ENCODE measurements at places on chromosomes 11 and 22.

GRCh38 chr22:39150848-39151215, 1.6 kb downstream of the CBX7 start:
- no peak for DNase-seq

- DNase-seq = peak; percentile 82
These were observed 22.4 kb upstream of the MYH9 start for GRCh38 chr22:36409911-36410756.

DNA sequence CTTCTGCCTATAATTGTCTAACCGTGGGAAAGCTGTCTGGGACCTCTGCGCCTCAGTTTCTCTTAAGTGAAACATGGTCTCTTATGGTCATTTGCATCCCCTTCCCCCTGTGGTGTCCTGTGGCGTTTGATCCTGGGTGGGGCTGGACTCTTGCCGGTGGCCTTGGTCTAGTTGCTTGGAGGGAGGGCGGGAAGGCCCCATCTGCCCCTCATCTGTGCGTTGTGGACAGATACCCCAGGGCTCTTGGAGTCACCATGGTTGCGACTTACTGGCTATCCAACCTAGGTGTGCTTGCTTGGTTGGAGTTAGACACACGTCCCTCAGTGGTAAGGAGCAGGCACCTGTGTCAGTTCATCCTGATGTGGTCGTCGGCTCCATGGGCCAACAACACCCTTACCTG, 15.2 kb downstream of the SHANK3 start:
- no peak for DNase-seq

GRCh38 chr11:42311514-42311913, 852.1 kb upstream of the LRRC4C start:
- DNase-seq = no peak

DNA sequence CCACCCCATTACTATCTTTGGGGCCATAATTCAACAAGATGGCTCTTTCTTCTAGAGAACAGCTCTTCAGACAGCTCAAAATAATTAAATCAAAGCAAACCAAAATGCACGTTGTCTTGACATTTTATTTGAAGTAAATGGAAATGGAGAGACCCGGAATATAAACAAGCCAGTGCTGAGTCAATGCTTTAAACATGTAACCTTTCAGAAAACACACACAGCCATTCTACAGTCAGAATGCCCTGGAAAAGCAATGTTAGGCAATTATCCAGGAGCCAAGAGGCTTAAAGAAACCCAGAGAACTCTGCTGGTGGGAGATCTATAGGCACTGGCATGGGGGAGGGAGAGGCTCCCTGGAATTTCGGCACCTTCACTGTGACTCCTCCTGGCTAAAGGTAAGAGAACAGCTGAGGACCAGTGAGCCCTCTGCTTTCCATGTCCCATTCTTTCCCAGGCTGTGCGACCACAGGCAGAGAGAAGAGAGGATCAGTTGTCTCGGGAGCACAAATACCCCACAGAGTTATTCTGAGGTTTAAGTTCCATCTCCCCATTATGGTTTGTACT, 254.0 kb upstream of the CCDC90B start:
- DNase-seq = no peak

DNA sequence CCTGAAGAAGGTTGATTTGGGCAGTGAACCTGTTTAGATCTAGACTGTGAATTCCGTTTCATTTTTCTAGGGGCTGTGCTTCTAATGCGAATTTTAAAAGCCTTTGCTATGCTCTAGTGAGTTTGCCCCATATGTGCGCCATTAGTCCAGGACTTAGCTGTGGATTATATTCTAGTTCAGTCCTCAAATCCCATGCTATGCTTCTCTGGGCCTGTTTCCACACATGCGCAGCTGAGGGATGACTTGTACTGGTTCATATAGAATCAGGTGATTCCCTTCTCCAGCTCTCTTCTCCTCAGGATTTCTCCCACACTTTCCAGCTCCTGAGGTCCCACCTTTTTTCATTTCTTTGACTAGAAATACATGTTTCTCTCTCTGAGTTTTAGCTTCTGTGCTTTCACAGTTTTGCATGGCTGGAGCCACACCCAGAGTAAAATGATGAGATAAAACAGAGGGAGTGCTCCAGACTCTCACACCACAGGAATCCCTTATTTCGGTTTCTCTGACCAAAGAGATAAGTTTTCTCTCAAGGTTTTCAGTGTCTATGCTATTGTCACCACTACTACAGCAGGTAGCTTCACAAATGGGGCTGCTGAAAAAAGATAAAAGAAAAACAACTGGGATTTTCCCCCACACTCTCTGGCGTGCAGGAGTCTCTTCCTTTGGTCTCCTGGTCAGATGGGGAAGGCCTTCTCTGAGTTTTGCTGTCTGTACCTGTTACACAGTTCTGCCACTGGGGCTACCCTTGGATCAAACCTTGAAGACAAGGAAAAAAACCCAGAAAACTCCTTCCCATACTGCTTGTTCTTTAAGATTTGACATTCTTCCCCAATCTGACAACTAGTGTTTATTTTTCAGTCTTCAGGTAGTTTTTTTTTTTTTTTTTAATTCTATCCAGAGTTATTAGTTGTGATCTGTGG, 96.2 kb upstream of the TEAD1 start:
- DNase-seq = no peak

GRCh38 chr22:28597665-28598064, 82.0 kb downstream of the TTC28 start:
- no peak for DNase-seq

- DNase-seq = no peak
These were observed 148.2 kb downstream of the CHST1 start for GRCh38 chr11:45517171-45517770.

DNA sequence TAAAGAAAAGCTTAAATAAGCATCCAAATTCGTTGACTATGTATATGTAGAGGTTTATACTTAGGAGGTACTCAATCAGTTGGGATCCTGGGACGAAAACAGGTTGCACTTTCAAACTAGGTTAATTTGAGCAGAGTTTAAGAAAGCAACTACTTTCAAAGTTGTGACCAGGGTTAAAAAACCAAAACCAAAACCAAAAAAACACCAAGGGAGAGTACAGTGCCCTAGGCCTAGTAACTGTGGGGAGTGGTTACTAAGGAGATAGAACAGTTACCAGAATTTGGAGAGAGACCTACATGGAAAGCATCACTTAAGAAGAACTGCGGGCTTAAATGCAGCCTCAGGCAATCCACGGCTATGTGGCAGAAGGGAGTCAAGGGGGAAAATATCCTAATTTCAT, 148.3 kb downstream of the JRKL start:
- no peak for DNase-seq

GRCh38 chr11:19607656-19608360, 104.8 kb upstream of the NAV2 start:
- no peak for DNase-seq

- no peak for DNase-seq
These were observed 4.6 kb upstream of the PAMR1 start for GRCh38 chr11:35529971-35530495.

DNA sequence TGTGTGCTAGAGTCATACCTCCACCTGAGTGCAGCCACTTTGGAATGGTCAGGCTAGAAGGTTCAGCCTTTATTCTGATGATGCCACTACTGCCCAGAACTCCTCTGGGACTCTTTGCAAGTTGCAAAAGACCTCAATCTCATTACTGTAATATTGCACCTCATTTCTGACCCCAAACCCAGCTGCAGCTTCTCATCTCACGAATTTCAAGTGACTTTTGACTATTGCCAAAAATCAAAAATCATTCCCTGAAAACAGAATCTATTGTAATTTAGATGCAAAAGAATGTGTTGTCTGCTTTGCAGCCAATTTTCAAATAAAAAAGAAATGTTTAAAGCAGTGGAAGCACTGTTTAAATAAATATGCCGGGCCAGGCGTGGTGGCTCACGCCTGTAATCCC, 25.2 kb downstream of the GVQW3 start:
- DNase-seq = no peak

Measured in CD4-positive, alpha-beta T cell treated with Interleukin-17A for 1 hour (primary cell).